ENCODE measurements at places on chromosomes 12 and 14.

- DNase-seq, result no peak
Measured at GRCh38 chr12:25942709-25943108, 15.8 kb upstream of the RASSF8 start.

DNA sequence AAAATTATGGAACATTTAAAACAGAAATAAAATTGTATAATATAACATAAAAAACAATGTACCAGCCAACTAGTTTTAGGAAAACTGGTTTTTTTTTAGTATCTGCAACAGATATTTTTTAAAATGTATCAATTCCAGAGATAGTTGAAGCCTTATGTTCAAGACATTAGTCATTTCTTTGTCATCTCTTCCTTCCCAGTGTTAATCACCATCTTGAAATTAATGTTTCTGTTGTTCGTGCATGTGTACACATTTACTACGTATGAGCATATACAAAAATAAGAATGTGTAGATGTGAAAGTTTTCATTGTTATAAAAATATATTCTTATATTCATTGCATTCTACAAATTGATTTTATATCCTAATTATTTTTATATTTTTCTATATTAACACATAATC lies 1062.1 kb downstream of the SLC6A15 start:
- DNase-seq, result no peak

- DNase-seq, result no peak
Measured at GRCh38 chr14:84040101-84040500, 1489.8 kb upstream of the FLRT2 start.

GRCh38 chr12:129076441-129077320 lies 223.4 kb downstream of the GLT1D1 start:
- no peak for DNase-seq

DNA sequence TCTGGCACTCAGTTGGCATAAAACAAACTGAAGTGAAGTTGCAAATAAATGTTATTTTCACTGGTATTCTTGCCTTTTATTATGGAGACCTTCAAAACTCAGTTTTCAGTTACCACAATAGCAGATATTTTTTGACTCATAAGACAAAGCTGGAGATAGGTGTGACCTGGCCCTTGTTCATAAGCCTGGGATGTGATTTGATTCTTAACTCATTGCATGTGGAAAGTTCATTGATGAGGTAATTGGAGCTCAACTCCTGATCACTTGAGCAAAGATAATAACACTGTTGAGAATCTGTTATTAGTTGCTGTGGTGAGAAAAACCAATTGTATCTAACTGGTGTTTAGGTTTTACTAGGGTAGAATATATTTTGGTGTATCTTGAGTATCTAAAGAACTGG lies 105.1 kb downstream of the AEBP2 start:
- DNase-seq, result no peak

- peak; percentile 34 for DNase-seq
Measured at GRCh38 chr12:100375038-100375735, 18.3 kb downstream of the SLC17A8 start.

- DNase-seq, result no peak
Measured at GRCh38 chr14:72033365-72033764, 101.1 kb downstream of the RGS6 start.

DNA sequence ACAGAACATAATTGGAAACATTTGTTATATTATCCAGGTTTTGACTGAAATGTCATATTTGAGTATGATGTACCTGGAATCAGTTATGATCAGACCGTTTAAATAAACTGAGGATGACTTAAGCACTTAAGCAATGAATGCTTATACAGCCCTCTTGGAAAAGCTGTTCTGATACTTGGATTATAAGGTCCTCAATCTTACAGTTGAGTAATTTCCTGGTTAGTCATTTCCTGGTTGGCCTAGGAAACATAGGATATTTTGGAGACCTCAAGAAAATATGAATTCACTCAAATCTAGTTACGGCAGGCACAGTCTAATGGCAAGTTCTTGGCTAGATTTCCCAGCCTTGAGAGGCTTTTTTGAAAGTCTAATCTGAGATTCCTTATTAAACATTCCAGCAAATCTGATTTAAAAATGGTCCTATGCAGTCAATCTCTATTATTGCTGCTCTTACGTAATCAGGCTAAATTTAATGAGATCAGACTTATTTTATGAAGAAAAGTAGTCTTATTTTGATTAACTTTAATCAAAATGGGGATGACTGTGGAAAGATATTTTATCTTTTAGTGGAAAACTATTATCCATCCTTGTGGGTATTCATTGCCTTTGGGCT lies 447.2 kb downstream of the SNAPC1 start:
- no peak for DNase-seq

DNA sequence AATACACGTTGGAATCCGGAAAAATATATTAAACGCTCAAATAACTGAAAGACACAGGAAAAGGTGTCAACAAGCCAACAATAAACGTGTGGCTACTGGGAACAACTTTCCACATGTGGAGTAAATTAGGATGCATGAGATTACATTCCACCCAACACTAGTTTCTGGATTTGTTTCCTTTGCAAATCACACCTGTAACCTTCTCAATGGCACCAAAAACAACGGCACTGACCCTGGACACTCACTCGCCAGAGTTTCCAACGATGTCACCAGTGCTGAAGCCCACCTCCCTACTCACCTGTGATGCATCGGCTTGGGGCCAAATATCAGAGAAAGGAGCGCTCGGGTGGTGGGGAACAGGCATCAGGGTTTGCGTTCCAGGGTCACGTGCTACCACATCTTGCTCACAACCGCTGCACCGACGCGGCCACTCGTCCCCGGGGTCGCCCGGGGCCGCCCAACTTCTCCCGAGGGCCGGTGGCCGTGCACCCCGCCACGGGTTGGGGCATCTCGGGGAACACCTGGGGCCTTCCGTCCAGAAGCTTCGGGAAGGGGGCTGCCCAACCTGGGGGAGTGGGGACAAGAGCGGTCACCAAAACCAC lies 629 bp downstream of the PRDM4 start:
- DNase-seq, result peak; percentile 56

DNA sequence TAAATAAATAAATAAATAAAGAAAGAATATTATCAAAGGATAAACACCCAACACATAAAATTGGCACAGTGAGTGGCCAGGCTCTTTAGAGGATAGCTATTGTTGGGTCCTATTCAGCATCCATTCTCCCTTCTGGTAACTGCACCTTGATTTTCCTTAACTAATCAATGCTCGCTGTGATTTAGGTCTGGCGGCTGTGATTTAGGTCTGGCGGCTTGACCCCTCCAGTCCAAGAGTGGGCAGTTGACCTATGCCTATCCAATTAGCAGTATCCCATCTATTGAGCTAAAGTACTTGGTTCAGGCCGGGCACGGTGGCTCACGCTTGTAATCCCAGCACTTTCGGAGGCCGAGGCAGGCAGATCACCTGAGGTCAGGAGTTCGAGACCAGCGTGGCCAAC lies 9.7 kb upstream of the SLC15A4 start:
- DNase-seq, result no peak

- no peak for DNase-seq
Measured at GRCh38 chr12:4432878-4433744, 12.5 kb downstream of the FGF6 start.

Data from colonic mucosa (tissue), 4 donors.